ENCODE measurements at places on chromosomes 11 and 22.
A peak's percentile ranks its signal among the peaks of the same experiment; 100 is the strongest.

GRCh38 chr22:38165922-38166593 lies 15.6 kb downstream of the PLA2G6 start:
- no peak for DNase-seq

DNA sequence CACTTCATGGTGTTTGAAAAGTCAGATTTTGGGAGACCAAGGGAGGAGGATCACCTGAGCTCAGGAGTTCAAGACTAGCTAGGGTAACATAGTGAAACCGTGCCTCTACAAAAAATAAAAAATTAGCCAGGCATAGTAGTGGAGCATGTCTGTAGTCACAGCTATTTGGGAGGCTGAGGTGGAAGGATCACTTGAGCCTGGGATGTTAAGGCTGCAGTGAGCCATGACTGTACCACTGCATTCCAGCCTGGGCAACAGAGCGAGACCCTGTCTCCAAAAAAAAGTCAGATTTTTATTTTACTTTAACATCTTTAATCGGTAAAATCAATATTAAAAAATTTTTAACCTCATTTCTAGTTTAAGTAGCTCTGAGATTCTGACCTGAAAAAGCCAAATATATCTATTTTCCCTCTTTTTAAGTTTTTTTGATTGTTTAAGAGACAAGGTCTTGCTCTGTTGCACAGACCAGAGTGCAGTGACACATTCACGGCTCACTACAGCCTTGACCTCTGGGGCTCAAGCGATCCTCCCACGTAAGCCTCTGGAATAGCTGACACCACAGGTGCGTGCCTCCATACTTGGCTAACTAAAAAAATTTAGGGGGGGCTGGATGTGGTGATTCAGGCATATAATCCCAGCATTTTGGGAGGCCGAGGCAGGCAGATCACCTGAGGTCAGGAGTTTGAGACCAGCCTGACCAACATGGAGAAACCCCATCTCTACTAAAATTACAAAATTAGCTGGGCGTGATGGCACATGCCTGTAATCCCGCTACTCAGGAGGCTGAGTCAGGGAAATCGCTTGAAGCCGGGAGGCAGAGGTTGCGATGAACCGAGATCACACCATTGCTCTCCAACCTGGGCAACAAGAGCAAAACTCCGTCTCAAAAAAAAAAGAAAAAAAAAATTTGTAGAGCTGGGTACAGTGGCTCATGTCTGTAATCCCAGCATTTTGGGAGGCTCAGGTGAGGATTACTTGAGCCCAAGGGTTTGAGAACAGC lies 48.4 kb downstream of the SFI1 start:
- no peak for DNase-seq

DNA sequence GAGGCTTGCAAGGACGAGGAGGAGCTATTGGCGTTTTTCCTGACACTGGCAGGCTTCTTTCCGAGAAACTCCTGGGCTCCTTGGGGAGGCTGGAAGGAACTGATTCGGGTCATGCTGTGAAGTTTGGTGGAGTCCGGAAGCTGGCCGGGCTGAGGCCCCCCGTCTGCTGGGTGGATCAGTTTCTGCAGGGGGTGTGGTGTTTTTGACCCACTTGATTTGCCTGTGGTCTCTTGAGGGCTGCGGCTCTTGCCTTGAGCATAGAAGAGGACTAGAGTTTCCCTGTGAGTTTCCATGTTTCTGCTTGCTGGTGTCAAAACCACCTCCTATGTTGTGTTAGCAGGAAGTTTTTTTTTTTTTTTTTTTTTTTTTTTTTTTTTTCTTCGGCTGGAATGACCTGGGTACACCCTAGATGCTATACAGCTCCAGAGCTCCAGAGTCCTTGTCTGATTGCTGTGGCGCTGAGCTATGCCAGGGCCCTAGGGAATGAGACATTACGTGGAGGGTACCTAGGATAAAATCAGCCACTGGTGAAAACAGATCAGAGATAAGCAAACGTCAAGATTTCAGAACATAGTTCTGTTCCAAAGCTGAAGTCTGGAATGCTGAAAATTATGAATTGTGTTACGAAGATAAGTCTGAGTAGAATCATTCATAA lies 728 bp downstream of the TBC1D22A start:
- no peak for DNase-seq

DNA sequence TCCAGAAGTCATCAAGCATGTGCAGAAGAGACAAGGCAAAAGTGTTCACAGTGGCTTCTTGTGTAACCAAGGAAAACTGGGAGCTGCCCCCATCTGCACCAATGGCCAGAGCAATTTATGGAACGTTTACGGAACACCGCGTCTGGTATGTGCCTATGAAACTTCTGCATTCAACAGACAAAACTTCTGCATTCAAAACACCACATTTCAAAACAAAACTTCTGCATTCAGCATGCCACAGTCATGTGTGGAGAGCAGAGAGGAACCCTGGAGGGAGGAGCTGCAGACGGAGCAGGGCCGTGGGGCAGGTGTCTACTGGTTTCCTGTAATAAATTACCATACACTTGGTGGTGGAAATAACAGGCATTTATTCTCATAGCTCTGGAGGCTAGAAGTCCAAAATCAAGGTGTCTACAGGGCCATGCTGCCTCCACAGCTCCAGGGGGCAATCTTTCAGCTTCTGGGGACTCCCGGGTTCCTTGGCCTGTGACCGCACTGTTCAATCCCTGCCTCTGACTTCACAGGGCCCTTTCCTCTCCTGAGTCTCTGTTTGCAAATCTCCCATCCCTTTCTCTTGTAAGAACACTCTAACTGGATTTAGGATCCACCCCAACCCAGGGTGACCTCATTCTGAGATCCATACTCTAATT lies 32.2 kb downstream of the RPL3 start:
- DNase-seq, result no peak

GRCh38 chr11:62851807-62852522 lies 12.6 kb upstream of the WDR74 start:
- no peak for DNase-seq

- DNase-seq, result no peak
Measured at GRCh38 chr11:29448246-29448877, 568.5 kb downstream of the KCNA4 start.

- no peak for DNase-seq
Measured at GRCh38 chr22:23187871-23188700, 7.8 kb downstream of the BCR start.

DNA sequence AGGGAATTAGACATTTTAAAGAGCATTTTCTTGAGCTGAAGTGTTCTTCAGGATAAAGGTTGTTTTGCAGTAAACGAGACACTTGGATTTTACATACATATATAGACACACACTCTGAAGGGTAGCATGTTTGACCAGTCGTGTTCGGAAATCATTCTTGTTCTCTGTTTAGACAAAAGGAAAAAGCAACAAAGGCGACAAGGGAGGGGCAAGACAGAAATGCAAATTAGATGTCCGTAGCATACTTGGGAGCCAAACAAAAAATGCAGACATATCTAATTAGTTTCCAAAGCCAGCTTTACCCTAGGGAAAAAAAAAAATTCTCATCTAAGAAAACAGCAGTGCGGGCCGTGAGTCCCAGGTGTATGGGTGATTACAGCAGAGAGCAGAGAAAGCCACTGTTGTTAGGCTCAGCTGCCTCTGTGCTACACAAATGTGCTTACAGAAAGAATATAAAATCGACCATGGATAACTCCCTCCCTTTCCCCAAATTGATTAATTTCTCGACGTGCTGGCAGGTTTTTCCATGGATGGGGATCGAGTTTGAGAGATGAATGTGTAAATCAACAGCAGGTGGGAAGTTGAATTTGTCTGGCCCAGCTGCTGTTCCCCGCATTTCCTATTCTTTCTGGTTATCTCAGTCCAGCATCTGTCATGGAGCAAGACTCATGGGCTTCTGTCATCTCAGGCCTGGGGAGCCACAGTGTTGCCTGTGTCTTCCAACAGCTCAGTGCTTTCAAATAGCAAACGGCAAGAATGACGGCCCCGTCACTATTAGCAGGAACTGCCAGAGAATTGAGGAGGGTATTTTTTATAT lies 176.5 kb upstream of the TTC12 start:
- no peak for DNase-seq

- DNase-seq, result no peak
Measured at GRCh38 chr11:112624431-112624830, 336.8 kb upstream of the NCAM1 start.

DNA sequence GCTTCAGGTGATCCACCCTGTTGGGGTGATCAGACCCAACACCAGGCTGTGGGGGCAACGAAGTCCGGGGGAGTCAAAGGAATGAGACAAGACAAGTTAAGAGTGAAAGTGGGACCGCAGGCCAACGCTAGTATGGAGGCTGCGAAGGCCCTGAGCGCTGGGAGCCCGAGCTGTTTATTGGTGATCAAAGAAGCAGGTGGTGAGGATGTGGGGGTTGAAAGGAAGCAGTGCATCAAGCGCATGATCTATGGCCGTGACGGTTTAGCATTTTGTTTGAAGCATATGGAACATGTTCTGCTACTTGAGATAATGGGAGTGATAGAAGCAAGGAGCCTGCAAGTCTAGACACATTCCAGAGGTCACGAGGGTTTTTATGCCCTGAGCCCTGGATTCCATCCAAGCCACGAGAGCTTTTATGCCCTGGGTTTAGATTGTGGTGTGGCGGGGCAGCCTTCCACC lies 49.5 kb downstream of the MCHR1 start:
- DNase-seq, result no peak

DNA sequence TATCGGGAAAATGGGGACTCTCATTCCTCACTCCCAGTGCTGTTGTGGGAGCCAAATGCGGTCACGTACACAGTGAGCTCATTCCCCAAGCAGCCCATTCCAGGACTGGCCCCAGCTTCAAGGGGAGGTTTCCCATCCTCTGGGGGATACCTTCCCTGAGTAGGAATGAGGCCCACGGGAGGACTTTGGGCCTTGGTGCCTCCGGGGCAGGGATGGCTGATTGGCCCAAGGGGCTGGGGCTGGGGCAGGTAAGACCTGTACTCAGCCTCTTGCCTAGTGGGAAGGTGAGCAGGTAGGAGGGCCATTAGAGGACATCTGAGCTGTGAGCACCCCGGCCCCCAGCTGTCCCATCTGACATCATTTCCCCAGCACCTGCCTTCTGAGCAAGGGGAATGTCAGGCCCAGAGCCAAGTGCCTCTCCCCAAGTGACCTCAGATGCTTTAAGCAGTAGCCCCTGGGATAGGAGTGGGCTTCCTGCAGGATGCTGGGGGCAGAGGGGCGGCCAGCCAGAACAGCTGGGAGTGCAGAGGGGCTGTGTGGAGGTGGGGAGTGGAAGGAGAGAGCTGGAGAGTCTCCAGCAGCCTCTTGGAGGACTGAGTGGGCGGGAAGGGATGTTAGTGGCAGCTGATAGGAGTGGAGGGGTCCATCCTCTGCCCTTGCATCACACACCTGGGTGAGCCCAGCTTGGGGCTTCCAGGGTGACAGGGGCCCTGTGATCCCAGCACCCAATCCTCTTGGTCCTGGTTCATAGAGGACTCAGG lies 58.4 kb downstream of the CD82 start:
- no peak for DNase-seq

GRCh38 chr11:71499546-71499945 lies 27.5 kb upstream of the KRTAP5-7 start:
- DNase-seq, result no peak

- DNase-seq, result no peak
Measured at GRCh38 chr22:17912945-17913721, 111.2 kb downstream of the MICAL3 start.

DNA sequence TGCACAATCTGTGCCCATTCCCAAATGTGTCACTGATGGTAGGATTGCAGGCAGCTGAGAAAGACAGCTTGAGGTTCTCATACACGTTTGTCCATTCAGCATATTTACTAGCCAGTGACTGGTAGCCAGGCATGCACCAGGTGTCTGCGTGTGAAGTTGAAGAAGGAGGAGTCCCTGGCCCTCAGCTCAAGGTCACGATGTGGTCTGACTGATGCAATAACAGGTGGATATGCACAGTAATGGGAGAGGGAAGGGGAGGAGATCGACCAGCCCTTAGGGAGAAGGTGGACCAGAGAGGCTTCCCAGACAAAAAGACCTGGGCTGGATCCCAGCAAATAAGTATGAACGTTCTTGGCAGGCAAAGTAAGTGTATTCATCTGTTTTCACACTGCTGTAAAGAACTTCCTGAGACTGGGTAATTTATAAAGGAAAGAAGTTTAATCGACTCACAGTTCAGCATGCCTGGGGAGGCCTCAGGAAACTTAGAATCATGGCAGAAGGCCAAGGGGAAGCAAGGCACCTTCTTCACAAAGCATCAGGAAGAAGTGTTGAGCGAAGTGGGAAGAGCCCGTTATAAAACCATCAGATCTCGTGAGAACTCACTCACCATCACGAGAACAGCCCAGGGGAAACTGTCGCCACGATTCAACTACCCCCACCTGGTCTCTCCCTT lies 96.0 kb downstream of the MN1 start:
- DNase-seq, result peak; percentile 7

DNA sequence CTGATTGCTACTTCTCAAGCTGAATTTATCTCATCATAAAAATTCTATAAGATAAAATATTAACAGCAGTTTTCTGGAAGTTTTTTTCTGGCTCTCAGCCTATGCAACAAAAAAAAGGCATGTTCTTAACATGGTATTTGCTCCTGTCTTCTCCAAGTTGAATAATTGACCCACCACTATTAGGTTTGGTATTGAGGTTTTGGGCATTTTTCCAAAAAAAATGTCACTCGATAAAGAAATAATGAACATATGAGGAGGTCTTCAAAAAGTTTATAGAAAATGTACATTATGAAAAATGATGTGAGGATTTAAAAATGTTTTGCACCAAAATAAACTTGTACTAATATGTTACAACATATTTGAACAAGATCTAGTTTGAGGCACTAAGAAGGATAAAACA lies 808.6 kb upstream of the RAG2 start:
- DNase-seq, result peak; percentile 34

DNA sequence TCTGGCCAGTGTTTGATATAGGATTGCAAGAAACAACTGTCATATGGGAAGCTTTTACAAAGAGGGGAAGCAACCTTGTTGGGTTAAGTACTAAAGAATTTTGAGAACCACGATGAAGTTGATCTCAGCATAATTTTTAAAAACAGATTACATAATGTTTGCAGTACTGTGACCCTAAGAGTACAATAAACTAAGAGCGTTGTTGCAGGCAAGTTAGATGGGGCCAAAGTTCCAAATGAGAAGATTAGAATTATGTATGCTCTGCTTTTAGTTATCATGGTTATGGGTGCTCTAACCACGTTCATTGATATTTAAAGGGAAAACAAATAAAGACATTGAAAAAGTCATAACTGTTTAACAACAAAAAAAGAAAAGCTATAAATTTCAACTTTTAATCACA lies 177.5 kb downstream of the CNTN5 start:
- DNase-seq, result no peak

- DNase-seq, result no peak
Measured at GRCh38 chr11:126456783-126457542, 101.5 kb downstream of the ST3GAL4 start.

DNA sequence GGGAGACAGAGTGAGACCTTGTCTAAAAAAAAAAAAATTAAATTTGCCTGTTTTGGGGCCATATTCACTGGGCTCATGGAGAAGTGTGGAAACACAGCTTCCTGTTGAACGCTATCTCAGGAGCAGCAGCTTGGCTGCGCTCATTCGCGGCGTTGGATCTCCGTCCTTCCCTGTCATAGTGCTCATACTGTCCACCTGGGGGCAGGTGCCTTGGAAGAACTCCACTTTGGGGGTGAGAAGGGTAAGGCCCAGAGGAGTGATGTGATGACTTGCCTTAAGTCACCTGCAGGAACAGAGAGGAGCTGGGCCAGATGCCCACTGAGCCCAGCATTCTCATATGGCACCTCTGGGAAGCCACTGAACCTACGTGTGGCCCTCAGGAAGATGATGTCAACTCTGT lies 82.8 kb downstream of the CABIN1 start:
- DNase-seq, result no peak

GRCh38 chr22:48867891-48868290 lies 959.8 kb downstream of the BRD1 start:
- DNase-seq, result no peak
